Smooth muscle cell of trachea (primary cell): ENCODE measurements at places on chromosomes 1 and 21. TPM values are rescaled to one million over a fixed set of nuclear protein-coding genes. Genes with fewer than 3 reads are reported as not detected.

CTSS gene
- total RNA-seq: 2.3 and 6.1 TPM in 2 replicates

RIIAD1 gene
- total RNA-seq: not detected in 2 replicates

SLFNL1 gene
- 0.66 and 0.73 TPM in 2 replicates for total RNA-seq

PIK3R3 gene
- total RNA-seq: 3.6 and 6.3 TPM in 2 replicates

CFAP141 gene
- total RNA-seq: not detected in 2 replicates

DIPK1A gene
- 21.7 and 29.8 TPM in 2 replicates for total RNA-seq

BNIPL gene
- total RNA-seq: under 0.01 and 0.17 TPM in 2 replicates

S100A7A gene
- not detected in 2 replicates for total RNA-seq

DDR2 gene
- 213 and 271 TPM in 2 replicates for total RNA-seq

AGBL4 gene
- not detected in 2 replicates for total RNA-seq

MYCL gene
- 0.15 and 1.5 TPM in 2 replicates for total RNA-seq

IFFO2 gene
- 5.5 and 7.8 TPM in 2 replicates for total RNA-seq

ALX3 gene
- total RNA-seq: not detected in 2 replicates

LCE6A gene
- total RNA-seq: not detected in 2 replicates

DNALI1 gene
- 5.5 and 7.9 TPM in 2 replicates for total RNA-seq

CORT gene
- total RNA-seq: not detected in 2 replicates

MAB21L3 gene
- 0.66 TPM in 1 of 2 replicates, not detected in the other for total RNA-seq

COL16A1 gene
- 80.1 and 116 TPM in 2 replicates for total RNA-seq

PCBP3 gene
- total RNA-seq: 0.50 and 1.9 TPM in 2 replicates
